Esophagus muscularis mucosa (tissue), 4 donors: ENCODE measurements at places on chromosomes 12 and 14. TPM values are rescaled to one million over a fixed set of nuclear protein-coding genes. Genes with fewer than 3 reads are reported as not detected.

SERPINA12 gene
- total RNA-seq = not detected

GRCh38 chr12:42284876-42285275, 41.0 kb downstream of the ZCRB1 start:
- no peak for DNase-seq
- no peaks in the 10 kb centered on the region for H3K27me3 ChIP-seq
- H3K27ac ChIP-seq = no peak overlapping the region
- H3K36me3 ChIP-seq = no peaks in the 10 kb centered on the region
- H3K4me3 ChIP-seq = no peak overlapping the region

DNA sequence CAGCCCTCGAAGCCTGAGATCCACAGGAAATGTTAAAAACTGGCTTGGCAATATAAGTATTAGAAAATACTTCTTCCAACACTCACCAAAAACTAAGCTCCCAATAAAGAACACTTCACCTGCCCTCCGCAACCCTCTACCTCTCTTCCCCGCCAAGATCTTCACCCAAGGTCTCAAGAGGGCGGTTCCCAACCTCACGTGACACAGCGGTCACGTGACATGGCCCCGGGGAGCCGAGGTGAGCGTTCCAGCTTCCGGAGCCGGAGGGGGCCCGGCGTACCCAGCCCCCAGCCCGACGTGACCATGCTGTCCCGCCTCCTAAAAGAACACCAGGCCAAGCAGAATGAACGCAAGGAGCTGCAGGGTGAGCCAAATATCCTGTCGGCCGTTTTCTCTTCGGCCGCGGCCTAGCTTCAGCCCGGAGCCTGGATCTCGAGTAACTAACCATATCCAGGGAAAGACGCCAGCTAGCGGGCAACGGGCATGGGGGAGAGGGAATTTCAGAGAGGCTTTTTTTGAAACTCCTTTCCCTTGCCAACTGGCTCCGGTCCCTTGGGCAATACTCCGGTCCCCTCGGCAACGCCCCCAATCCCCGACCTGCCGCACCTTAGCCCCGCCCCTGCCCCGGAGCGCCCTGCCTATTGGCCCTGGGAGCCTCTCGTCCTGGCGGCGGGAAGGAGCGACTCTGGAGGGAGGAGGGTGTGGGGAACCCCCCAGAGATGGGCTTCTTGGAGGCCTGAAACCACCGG, at the start of gene BLOC1S1:
BLOC1S1 (plus strand) TSS at position 214 of the 749 bp plus-strand sequence; CDS start at position 220, 6 bp downstream.
- H3K4me1 ChIP-seq = peaks cover 69% of the 10 kb centered on the region
- peaks cover 11% of the 10 kb centered on the region for H3K36me3 ChIP-seq
- no peaks in the 10 kb centered on the region for H3K27me3 ChIP-seq
- peak within 1 kb of the TSS; percentile 71 for H3K4me3 ChIP-seq

DNA sequence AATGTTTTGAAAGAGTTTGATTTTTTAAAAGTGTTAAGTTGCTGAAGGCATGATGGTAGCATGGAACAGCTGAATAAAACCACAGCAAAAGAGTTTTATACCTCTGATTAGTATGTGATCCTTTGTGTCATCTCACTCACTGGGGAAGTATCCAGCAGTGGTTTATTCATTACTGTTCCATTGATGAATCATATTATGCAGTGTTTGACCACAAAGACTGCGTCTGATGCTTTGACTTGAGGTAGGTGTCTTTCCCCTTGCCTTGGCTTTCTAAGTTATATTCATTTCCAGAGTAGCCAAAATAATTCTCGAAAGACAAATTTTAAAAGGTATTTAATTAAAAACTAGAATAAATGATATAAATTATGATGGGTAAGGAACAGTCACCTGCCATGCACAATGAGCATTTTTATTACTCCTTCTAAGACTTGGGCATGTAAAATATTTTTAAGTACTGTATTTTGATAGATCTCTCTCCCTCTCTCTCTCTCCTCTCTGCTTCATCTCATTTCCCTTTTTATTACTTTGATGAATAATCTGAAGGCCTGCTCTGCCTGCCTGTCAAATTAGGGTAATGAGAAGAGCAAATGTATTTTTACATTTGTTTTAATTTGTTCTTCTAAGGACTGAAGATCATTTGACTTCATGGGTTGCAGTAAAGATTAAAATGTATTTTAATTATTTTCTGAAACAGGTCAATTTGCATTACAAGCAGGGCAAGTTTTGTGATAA, 164.9 kb downstream of the NAV3 start:
- H3K4me1 ChIP-seq = no peaks in the 10 kb centered on the region
- H3K4me3 ChIP-seq = no peak overlapping the region
- no peaks in the 10 kb centered on the region for H3K36me3 ChIP-seq
- H3K27ac ChIP-seq = no peak overlapping the region

- peaks cover 9% of the 10 kb centered on the region for H3K4me1 ChIP-seq
- no peak overlapping the region for H3K27ac ChIP-seq
- no peaks in the 10 kb centered on the region for H3K36me3 ChIP-seq
- no peaks in the 10 kb centered on the region for H3K27me3 ChIP-seq
Measured at GRCh38 chr12:28537474-28537873, 347.2 kb downstream of the CCDC91 start.

- no peaks in the 10 kb centered on the region for H3K27me3 ChIP-seq
- H3K36me3 ChIP-seq = no peaks in the 10 kb centered on the region
- H3K4me3 ChIP-seq = no peak overlapping the region
- no peak overlapping the region for H3K27ac ChIP-seq
Measured at GRCh38 chr14:19878029-19878642, 3.2 kb downstream of the OR4K2 start.

GRCh38 chr12:85424581-85425348, 144.7 kb downstream of the ALX1 start:
- H3K4me3 ChIP-seq = no peak overlapping the region
- H3K27ac ChIP-seq = no peak overlapping the region
- no peak for DNase-seq
- H3K27me3 ChIP-seq = no peaks in the 10 kb centered on the region

- H3K4me3 ChIP-seq = no peak overlapping the region
- no peaks in the 10 kb centered on the region for H3K36me3 ChIP-seq
- DNase-seq = no peak
- no peaks in the 10 kb centered on the region for H3K27me3 ChIP-seq
- no peak overlapping the region for H3K27ac ChIP-seq
Measured at GRCh38 chr12:66735275-66735674, 56.4 kb upstream of the GRIP1 start.
